ENCODE measurements at places on chromosomes 4 and X. TPM values are rescaled to one million over a fixed set of nuclear protein-coding genes. Genes with fewer than 3 reads are reported as not detected.

DNA sequence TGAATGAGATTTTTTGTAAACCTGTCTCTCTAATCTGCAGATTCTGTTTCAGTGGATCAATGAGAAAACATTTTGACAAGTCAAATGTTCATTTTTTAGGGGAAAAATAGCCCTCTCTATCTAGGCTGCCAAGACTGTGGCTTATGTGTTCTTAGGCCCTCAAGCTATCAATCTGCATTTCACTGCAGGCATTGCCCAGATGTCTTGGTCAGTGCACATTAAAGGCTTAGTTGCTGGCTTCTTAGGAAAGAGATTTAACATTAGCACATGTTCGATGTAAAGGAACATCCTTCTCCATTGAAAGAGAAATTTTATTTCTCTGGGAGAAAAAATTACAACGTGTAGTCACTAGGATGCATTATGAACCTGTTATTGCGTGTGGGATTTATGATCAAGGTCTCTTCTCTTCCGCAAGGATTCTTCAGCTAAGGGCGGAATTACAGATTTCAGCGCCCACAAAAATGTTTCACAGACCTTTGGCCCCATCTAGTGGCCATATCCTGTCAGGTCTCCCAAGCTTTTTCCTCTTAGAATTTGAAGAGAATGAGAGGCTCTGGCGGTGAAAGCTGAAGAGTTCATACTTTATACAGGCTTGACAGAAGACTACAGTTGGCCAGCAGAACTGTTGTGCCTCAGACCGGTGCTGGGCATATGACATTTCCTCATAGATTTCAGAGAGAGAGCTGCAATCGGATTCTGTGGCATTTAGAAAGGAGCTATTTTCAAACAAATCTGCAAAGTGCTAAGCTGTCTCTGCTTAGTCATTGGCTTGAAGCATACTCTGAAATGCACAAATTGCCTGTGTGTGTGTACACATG is 144.6 kb upstream of the NOCT start:
- peaks cover 14% of the 10 kb centered on the region for H3K27me3 ChIP-seq
- peak; percentile 65 for DNase-seq
- no peak overlapping the region for H3K27ac ChIP-seq
- H3K36me3 ChIP-seq, result no peaks in the 10 kb centered on the region
- H3K4me3 ChIP-seq, result no peak overlapping the region

- DNase-seq, result peak; percentile 52
- H3K4me3 ChIP-seq, result peak within 1 kb of the TSS; percentile 83
- H3K27ac ChIP-seq, result peak within 1 kb of the TSS; percentile 78
- no peaks in the 10 kb centered on the region for H3K36me3 ChIP-seq
- H3K4me1 ChIP-seq, result no peaks in the 10 kb centered on the region
Observed at GRCh38 chrX:93673056-93673868, at the start of gene NAP1L3. Gene NAP1L3, minus strand, starts transcription at chrX:93673578. Its CDS starts 274 bp downstream, at chrX:93673304.

DNA sequence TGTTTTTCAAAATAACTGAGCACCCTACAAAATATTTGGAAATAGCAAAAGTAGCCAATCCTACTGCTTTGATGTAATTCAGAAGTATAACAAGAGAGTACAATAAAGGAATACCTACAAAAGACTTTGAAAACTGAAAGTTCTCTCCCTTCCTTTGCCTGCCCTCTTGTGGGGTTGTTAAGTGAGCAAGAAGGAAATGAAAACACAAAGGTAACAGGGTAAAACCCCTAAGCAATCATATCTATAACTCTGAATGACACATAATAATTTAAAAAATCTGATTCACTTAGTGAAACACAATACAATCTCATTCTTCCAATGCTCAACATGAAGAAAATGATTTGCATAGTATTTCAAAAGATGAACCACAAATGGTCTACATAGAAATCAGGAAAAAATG is 98.2 kb downstream of the FRYL start:
- H3K4me3 ChIP-seq, result no peak overlapping the region
- no peak overlapping the region for H3K27ac ChIP-seq
- H3K4me1 ChIP-seq, result peaks cover 19% of the 10 kb centered on the region

- peak within 1 kb of the TSS; percentile 55 for H3K27ac ChIP-seq
- peaks cover 12% of the 10 kb centered on the region for H3K4me1 ChIP-seq
- peak within 1 kb of the TSS; percentile 81 for H3K4me3 ChIP-seq
- DNase-seq, result peak; percentile 85
Observed at GRCh38 chr4:74444891-74445642, at the start of gene AREG. Gene AREG, plus strand, starts transcription at chr4:74445136. Its CDS starts 210 bp downstream, at chr4:74445346.

DNA sequence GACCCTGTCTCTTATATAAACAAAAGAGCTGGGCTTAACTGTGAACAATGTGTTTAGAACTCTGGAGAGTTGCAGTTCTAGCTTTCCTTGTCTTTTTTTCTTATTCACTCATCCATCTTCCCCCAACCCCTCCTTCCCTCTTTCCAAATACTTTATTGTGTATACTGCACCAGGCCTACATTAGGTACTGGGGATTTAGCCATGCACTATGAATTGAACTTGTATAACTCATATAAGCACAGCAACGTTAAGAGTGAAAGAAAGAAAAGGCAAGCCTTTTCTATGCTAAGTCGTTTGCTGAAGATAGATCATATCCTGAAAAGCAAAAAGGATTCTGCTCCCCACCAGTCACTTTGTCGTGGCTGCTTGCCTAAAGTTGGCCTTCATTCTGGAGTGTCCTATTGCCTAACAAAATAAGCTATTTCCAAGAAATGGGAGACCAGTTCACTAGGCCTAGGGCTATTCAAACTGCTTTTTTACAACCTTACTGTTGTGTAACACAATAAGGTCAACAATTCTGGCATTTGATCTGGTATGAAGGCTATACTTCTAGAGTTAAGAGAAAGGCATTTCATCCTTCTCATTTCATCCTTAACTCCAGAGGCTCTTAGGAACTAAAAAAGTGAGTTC is 32.2 kb downstream of the CCNI start:
- no peak for DNase-seq
- no peak overlapping the region for H3K4me3 ChIP-seq
- H3K27ac ChIP-seq, result no peak overlapping the region

GRCh38 chr4:72305080-72305479 is 263.9 kb downstream of the ADAMTS3 start:
- H3K27me3 ChIP-seq, result no peaks in the 10 kb centered on the region
- H3K27ac ChIP-seq, result no peak overlapping the region
- no peak for DNase-seq

DNA sequence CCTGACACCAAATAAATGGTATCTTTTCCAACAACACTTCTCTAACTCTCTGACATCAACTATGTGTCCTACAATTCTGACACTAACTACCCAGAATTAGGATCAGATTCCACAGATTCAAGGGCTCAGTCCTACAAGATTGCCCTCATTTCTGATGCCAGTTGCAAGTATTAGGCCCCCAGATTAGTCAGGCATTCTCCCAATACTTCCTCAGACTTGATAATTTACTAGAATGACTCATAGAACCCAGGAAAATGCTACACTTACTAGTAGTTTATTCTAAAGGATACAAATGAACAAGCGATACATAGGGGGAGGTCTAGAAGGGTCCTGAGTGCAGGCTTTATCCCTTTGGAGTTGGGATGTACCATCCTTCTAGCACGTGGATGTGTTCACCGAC is 8.5 kb downstream of the TIGD2 start:
- no peaks in the 10 kb centered on the region for H3K27me3 ChIP-seq
- DNase-seq, result no peak
- H3K27ac ChIP-seq, result no peak overlapping the region
- H3K36me3 ChIP-seq, result peaks cover under 1% of the 10 kb centered on the region
- no peak overlapping the region for H3K4me3 ChIP-seq
- no peaks in the 10 kb centered on the region for H3K4me1 ChIP-seq

- DNase-seq, result no peak
- H3K4me3 ChIP-seq, result no peak overlapping the region
- H3K27me3 ChIP-seq, result no peaks in the 10 kb centered on the region
- H3K4me1 ChIP-seq, result no peaks in the 10 kb centered on the region
Observed at GRCh38 chrX:145393702-145394235, 146.5 kb downstream of the SPANXN1 start.

- no peak overlapping the region for H3K4me3 ChIP-seq
- no peak for DNase-seq
- H3K27ac ChIP-seq, result no peak overlapping the region
- no peaks in the 10 kb centered on the region for H3K4me1 ChIP-seq
Observed at GRCh38 chr4:13359809-13360208, 124.3 kb downstream of the RAB28 start.

GRCh38 chr4:94722748-94723147 is 35.0 kb upstream of the BMPR1B start:
- DNase-seq, result no peak
- H3K36me3 ChIP-seq, result no peaks in the 10 kb centered on the region
- no peak overlapping the region for H3K4me3 ChIP-seq
- H3K27ac ChIP-seq, result no peak overlapping the region
- no peaks in the 10 kb centered on the region for H3K4me1 ChIP-seq

- peaks cover 37% of the 10 kb centered on the region for H3K4me1 ChIP-seq
- H3K4me3 ChIP-seq, result no peak overlapping the region
- H3K27me3 ChIP-seq, result peaks cover 5% of the 10 kb centered on the region
- peak overlapping the region; percentile 76 for H3K27ac ChIP-seq
- peak; percentile 51 for DNase-seq
- peaks cover 2% of the 10 kb centered on the region for H3K36me3 ChIP-seq
Observed at GRCh38 chr4:6152869-6153705, 47.3 kb downstream of the JAKMIP1 start.

RPS3A gene
- 1,540 TPM for total RNA-seq

GIMD1 gene
- not detected for total RNA-seq

DMP1 gene
- total RNA-seq, result not detected

SUPT20HL2 gene
- total RNA-seq, result not detected

DUSP9 gene
- not detected for total RNA-seq

FBXL5 gene
- 42.0 TPM for total RNA-seq

ALG13 gene
- total RNA-seq, result 38.5 TPM

MAGEA9 gene
- not detected for total RNA-seq
